Spinal cord (tissue), 10 donors: ENCODE measurements at places on chromosomes 1 and 21.

DNA sequence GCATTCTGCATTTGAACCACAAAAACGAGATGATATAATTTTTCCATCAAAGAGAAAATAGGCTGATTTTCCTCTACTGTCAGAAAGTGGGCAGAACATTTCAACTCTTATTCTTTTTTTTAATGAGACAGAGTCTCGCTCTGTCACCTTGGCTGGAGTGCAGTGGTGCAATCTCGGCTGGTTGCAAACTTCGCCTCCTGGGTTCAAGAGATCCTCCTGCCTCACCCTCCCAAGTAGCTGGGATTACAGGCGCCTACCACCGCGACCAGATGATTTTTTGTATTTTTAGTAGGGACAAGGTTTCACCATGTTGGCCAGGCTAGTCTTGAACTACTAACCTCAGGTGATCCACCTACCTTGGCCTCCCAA lies 11.6 kb downstream of the DSTYK start:
- no peak for DNase-seq

DNA sequence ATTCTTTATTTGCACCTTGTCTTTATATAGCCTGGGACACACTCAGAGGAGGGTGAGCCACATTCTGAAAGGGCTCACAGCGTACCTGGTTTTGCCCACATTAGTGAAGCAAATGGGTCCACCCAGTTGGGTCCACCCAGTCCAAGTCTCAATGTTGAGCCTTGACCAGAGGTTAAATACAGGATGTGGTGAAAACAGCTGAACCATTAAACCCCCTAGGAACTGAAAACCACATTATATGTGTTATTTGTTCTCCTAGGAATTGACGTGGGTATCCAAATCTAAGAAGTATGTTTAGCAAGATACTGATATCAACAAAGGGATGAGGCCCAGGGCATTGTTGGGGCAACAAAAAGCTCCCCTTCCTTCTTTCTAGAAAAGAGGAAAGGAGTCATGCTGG lies 83.8 kb downstream of the SETD4 start:
- DNase-seq = no peak

- no peak for DNase-seq
These were observed 42.7 kb downstream of the TAS1R2 start for GRCh38 chr1:18816808-18817207.

- peak; percentile 3 for DNase-seq
These were observed 56.6 kb downstream of the ATG4C start for GRCh38 chr1:62840555-62840954.

GRCh38 chr1:22714455-22714854 lies 3.8 kb downstream of the EPHB2 start:
- DNase-seq = no peak

DNA sequence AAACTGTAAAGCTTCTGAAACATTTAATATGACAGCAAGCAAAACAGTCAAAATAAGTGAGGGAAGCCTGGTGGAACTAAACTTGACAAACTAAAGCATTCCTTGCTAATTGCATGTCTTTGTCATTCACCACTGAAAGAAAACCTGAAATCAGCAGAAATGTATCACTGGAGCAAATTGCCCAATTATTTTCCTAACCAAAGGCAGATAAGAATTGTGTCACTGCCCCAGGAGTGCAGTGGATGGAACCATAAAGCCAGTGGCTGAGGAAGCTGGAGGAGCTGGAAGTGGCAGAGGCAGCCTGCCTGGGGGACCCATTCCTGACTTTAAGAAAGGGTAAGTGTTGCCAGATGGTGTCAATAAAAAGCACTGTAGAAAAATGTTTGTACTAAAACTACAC lies 2.7 kb upstream of the SLC30A10 start:
- DNase-seq = peak; percentile 62

- DNase-seq = no peak
These were observed 14.4 kb upstream of the ZNF362 start for GRCh38 chr1:33241866-33242265.
